Stimulated activated naive CD4-positive, alpha-beta T cell treated with Interleukin-2 at 50 U/mL for 16 hours (primary cell): ENCODE measurements at places on chromosomes 2 and 18.

DNA sequence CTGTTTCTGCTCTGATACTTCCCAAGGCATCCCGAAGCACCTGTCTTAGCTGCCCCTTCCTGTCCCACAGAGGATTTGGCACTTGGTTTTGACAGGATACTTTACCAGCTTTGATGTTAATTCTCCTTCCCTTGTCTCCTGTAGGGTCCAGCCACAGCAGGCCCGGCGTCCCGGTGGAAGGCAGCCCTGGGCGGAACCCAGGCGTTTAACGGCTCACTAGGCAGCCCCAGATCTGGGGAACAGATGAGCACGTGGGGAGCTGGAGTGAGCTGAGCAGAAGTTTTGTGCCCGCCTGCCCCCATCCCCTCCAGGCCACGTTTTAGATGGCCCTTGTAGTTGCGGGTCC, 11.4 kb downstream of the ANKRD23 start:
- no peak for DNase-seq

DNA sequence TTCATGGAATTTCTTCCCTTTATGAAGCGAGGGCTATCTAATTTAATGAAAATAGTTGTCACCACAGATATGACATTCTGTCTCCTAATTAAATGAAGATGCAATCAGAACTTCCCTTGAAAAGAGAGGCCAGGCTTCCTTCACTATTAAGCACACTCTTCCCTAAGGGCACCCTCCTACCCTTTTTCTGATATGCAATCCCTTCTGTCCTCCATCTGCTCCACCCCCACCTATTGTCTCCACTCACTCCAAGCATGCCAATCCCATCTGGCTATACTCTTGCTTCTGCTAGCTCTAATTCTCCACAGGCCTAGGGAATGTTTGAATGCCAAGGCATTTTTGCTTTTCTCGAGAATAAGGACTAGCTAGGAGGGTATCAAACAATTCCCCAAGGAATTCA, 818.4 kb upstream of the FSHR start:
- no peak for DNase-seq

- no peak for DNase-seq
Measured at GRCh38 chr18:57754577-57755338, 48.4 kb downstream of the ATP8B1 start.

GRCh38 chr18:4353853-4354418, 101.2 kb downstream of the DLGAP1 start:
- no peak for DNase-seq

GRCh38 chr18:28512357-28512756, 335.4 kb upstream of the CDH2 start:
- no peak for DNase-seq

DNA sequence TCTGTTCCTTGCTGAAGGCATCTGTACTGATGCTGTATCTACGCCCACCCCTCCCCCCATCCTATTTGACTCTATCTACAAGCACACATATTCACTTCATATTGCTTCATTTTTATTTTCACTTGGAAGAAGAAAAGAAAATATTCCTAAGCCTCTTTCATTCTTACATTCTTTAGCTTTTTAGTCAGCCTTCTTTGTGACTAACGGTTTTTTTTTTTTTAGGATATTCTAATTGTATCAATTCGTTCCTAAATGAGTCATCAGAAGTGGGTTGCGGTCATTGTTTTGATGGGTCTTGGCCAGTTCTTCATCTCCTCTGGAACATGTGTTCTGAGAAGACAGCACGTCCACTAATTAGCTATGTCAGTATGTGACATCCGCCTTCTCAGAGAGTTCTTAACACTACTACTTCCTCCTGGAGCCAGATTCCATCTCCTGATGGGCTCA, 88.7 kb downstream of the MYO1B start:
- no peak for DNase-seq

- no peak for DNase-seq
Measured at GRCh38 chr2:217614498-217614897, 388.3 kb downstream of the TNS1 start.
